Astrocyte (in vitro differentiated cells and primary cell): ENCODE measurements at places on chromosomes 1 and 21. TPM values are rescaled to one million over a fixed set of nuclear protein-coding genes. Genes with fewer than 3 reads are reported as not detected.

TTLL7 gene
- 28.5 and 28.7 TPM in 2 replicates for total RNA-seq

DNA sequence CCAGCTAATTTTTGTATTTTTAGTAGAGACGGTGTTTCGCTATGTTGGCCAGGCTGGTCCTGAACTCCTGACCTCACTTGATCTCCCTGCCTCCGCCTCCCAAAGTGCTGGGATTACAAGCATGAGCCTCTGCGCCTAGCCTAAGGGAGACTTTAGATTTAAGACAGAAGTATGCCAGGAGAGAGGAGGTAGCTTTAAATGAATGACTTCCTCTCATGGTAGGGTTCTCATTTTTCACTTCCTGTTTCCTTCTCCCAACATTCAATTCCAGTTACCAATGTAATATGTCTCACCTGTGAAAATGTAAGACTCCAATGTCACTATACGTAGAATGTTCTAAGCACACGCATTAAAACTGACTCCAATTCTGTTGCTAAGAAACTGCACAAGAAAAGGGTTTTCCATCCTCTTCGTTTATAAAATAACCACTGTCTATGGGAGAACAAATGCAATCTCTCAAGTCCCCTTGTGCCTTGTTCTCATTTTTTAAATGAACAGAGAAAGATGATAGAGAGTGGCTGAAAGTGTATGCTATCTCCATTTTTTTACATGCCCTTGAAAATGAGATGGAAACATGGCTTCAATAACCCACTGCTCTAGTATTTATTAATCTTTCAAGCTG, 140.0 kb downstream of the SLC45A1 start:
- no peaks in the 10 kb centered on the region for H3K27me3 ChIP-seq
- no peak overlapping the region for H3K27ac ChIP-seq
- H3K36me3 ChIP-seq = no peaks in the 10 kb centered on the region
- no peak for DNase-seq
- H3K4me1 ChIP-seq = peaks cover 25% of the 10 kb centered on the region

RHBG gene
- total RNA-seq = not detected in 2 replicates

- H3K27ac ChIP-seq = no peak overlapping the region
- H3K36me3 ChIP-seq = no peaks in the 10 kb centered on the region
- H3K4me3 ChIP-seq = no peak overlapping the region
- H3K4me1 ChIP-seq = peaks cover 7% of the 10 kb centered on the region
Observed at GRCh38 chr1:43011020-43011419, 52.4 kb upstream of the SLC2A1 start.

- H3K36me3 ChIP-seq = no peaks in the 10 kb centered on the region
- no peak overlapping the region for H3K27ac ChIP-seq
- no peak overlapping the region for H3K4me3 ChIP-seq
- no peaks in the 10 kb centered on the region for H3K27me3 ChIP-seq
- DNase-seq = no peak
- peaks cover 10% of the 10 kb centered on the region for H3K4me1 ChIP-seq
Observed at GRCh38 chr1:54305906-54306514, 100.2 kb downstream of the SSBP3 start.

RIPPLY3 gene
- total RNA-seq = not detected in 2 replicates

DNA sequence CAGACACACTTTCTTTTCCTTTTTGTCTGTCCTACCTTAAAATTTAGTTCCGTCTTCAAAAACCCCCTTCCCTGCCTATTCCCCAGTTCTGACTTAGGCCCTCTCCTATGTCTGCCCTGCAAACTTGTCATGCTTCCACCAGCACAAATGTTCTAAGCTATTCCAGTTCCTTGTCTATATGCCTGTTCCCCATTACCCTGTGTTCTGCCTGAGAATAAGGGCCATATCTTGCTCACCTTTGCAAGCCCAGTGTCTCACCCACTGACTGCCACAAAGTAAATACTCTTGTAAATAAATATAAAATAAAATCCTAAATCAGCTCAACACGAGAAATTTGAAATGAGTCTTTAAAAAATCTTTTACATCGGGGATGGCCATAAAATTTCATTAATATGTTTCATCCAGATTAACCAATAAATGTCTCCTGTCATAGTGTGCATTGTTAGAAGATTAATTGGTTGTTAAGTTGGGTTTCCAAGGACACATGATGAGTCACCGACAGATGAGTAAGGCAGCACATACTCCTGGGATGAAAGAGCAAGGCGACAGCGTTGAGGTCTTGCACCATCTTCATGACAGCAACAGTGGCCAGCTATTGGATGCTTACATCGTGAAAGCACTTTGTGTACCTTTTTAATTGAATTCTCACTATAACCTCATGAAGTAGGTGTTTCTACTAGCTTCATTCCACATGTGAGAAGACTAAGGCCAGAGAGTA, 92.6 kb upstream of the NGF start:
- H3K27ac ChIP-seq = peak overlapping the region; percentile 64
- H3K27me3 ChIP-seq = no peaks in the 10 kb centered on the region
- H3K4me1 ChIP-seq = peaks cover 53% of the 10 kb centered on the region
- peak; percentile 93 for DNase-seq

- no peak overlapping the region for H3K27ac ChIP-seq
- no peak for DNase-seq
- no peaks in the 10 kb centered on the region for H3K36me3 ChIP-seq
- no peaks in the 10 kb centered on the region for H3K27me3 ChIP-seq
- no peaks in the 10 kb centered on the region for H3K4me1 ChIP-seq
- no peak overlapping the region for H3K4me3 ChIP-seq
Observed at GRCh38 chr1:226915672-226915995, 24.5 kb upstream of the COQ8A start.

GBP6 gene
- total RNA-seq = 0.07 TPM in 1 of 2 replicates, not detected in the other

TMEM201 gene
- 10.0 and 10.9 TPM in 2 replicates for total RNA-seq

TSPEAR gene
- total RNA-seq = not detected in 2 replicates

GRCh38 chr1:6435129-6435528, 10.6 kb downstream of the ESPN start:
- no peaks in the 10 kb centered on the region for H3K36me3 ChIP-seq
- peaks cover 10% of the 10 kb centered on the region for H3K27me3 ChIP-seq
- H3K4me3 ChIP-seq = no peak overlapping the region
- H3K4me1 ChIP-seq = peaks cover 3% of the 10 kb centered on the region
- no peak for DNase-seq

DNA sequence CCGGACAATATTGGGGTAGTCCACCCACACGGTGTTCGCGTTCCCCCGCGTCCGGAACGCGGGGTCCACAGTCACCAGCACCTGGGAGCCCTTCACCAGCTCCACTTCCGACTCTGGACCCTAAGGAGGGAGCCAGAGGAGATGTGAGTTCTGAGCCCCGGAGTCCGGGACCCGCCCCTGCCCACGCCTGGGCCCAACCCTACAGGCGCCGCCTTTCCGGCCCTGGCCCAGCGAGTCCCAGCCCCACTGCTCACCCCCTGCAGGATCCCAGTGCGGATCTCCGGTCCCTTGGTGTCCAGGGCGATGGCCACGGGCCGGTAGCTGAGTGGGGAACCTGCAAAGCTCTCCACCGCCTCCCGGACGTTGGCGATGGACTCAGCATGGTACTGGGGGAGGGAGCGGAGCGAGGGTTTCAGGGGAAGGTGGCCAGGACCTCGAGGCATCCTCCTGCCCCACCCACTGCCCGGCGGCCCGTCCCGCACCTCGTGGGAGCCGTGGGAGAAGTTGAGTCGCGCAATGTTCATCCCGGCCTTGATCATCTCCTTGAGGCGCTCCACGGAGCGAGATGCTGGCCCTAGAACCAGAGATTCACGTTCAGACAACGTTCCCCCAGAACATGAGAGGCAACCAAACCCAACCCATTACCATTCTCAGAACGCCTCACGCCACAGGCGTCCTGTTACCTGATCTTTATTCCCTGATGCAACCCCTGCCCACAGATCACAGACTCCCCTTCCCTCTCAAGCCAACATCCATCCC, 5.9 kb downstream of the PKLR start:
- peaks cover 37% of the 10 kb centered on the region for H3K27me3 ChIP-seq
- DNase-seq = no peak
- no peaks in the 10 kb centered on the region for H3K36me3 ChIP-seq
- no peak overlapping the region for H3K4me3 ChIP-seq
- H3K4me1 ChIP-seq = no peaks in the 10 kb centered on the region

SON gene
- 263 and 290 TPM in 2 replicates for total RNA-seq

DNA sequence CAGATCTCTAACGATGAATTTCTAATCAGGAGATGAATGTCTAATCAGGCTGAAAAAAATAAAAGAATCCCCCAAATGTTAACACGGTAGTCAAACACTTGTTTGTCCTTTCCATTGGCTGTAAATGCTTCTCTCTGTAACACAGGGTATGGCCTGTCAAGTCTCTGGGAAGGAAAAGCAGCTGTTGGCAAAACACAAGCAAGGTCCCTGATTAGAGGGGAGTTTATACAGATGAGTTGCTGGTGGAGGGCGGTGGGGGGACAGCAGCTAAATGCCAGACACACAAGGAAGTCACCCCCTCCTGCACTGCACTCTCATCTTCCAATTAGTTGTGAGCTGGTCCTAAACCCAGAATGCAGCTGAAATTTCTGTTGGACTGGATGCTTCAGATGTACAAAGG, 51.0 kb downstream of the PGBD5 start:
- H3K4me1 ChIP-seq = no peaks in the 10 kb centered on the region
- H3K36me3 ChIP-seq = no peaks in the 10 kb centered on the region
- no peak for DNase-seq
- no peak overlapping the region for H3K4me3 ChIP-seq
- H3K27me3 ChIP-seq = no peaks in the 10 kb centered on the region

MCOLN2 gene
- total RNA-seq = 1.4 and 1.6 TPM in 2 replicates

CYP4B1 gene
- not detected in 2 replicates for total RNA-seq

- no peaks in the 10 kb centered on the region for H3K4me1 ChIP-seq
- no peak for DNase-seq
- no peak overlapping the region for H3K4me3 ChIP-seq
- no peaks in the 10 kb centered on the region for H3K27me3 ChIP-seq
Observed at GRCh38 chr1:30274173-30274970, 449.0 kb downstream of the MATN1 start.

AIRE gene
- 0.07 TPM in 1 of 2 replicates, not detected in the other for total RNA-seq

DNA sequence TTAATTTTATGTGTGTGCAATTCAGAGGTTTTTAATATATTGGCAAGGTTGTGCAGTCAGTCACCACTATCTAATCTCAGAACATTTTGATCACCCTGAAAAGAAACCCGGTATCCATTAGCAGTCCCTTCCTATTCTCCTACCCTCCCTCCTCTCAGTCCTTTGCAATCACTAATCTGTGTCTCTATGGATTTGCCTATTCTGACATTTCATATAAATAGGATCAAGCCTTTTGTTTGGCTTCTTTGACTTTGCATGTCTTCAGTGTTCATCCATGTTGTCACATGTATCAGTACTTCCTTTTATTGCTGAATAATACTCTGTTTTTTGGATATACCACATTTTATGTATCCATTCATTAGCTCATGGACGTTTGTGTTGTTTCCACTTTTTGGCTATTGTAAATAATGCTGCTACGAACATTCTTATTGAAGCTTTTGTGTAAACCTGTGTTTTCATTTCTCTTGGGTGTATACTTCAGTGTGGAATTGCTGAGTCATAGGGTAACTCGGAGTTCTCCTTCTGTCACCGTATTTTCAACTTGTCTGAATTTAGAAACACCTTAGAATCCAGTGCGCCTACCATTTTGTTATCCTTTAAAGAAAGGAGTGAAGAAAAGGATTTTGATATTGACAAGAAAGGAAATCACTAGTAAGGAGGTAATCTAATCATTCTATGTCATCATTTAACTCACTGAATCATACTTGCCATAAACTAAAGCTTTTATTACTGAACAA, 3.4 kb downstream of the CEP85 start:
- H3K4me1 ChIP-seq = peaks cover 17% of the 10 kb centered on the region
- DNase-seq = peak; percentile 59
- peak overlapping the region; percentile 29 for H3K27ac ChIP-seq

GRCh38 chr1:19616489-19616888, 27.6 kb upstream of the NBL1 start:
- DNase-seq = no peak
- H3K4me3 ChIP-seq = no peak overlapping the region
- no peaks in the 10 kb centered on the region for H3K27me3 ChIP-seq

GRHL3 gene
- 2.6 and 6.9 TPM in 2 replicates for total RNA-seq

DNA sequence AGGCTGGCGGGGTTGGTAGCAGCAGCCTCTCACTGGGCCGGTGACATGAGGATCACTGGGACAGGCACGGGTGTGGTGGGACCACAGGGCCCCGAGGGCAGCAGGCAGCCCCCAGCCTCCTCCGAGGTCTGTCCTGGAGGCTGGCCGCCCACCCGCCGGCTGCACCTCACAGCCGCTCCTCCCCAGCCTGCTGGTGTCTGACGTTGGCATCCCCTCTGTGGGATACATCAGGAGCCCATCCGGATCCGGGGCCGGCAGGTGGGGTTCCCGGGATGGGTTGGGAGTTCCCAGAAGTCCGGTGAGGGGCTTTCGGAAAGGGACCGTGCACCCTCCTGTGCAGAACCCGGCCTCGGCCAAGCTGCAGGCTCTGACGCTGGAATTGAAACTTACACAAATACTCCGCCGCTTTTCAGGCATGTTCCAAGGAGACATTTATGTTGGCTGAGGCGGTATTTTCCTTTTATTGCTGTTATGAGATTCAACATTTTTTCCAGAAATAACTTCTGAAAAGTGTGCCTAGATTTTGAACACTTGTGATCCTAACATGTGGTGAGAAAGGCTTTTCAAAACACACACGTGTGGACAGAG, 142.1 kb upstream of the ARHGEF16 start:
- H3K36me3 ChIP-seq = no peaks in the 10 kb centered on the region
- peak overlapping the region; percentile 99 for H3K27ac ChIP-seq
- no peak for DNase-seq
- H3K27me3 ChIP-seq = no peaks in the 10 kb centered on the region
- peaks cover 42% of the 10 kb centered on the region for H3K4me1 ChIP-seq
- no peak overlapping the region for H3K4me3 ChIP-seq

ABCA4 gene
- total RNA-seq = 0.14 and 0.20 TPM in 2 replicates

DNA sequence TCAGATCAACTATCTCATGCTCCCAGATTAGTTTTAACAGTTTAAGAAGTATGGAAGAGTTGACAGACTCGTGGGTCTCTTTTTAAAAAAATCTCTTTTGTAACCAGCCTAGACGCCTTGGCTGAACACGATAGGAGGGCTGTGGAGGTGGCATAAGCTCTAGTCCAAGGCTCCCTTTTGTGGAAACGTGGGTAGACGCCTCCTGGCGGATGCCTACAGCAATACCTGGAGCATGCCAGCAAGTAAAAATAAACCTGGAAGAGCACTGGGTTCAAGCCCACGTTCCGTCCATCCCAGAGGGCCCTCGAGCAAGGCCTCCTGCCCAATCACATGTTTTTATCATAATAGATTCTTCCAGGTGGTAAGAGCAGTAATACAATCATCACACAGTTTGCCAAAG, 87.9 kb downstream of the RGS7 start:
- no peak overlapping the region for H3K4me3 ChIP-seq
- H3K27me3 ChIP-seq = no peaks in the 10 kb centered on the region
- DNase-seq = no peak
- no peak overlapping the region for H3K27ac ChIP-seq
- no peaks in the 10 kb centered on the region for H3K4me1 ChIP-seq
- no peaks in the 10 kb centered on the region for H3K36me3 ChIP-seq

PCAT6 gene
- total RNA-seq = 5.4 and 5.7 TPM in 2 replicates

HES3 gene
- total RNA-seq = not detected in 2 replicates

GTF2B gene
- 28.3 and 29.3 TPM in 2 replicates for total RNA-seq

- no peaks in the 10 kb centered on the region for H3K27me3 ChIP-seq
- H3K4me3 ChIP-seq = no peak overlapping the region
- H3K36me3 ChIP-seq = no peaks in the 10 kb centered on the region
- DNase-seq = no peak
- peaks cover 13% of the 10 kb centered on the region for H3K4me1 ChIP-seq
- H3K27ac ChIP-seq = no peak overlapping the region
Observed at GRCh38 chr1:167747988-167748387, 26.2 kb downstream of the MPZL1 start.
